ENCODE measurements at places on chromosomes 4 and X. TPM values are rescaled to one million over a fixed set of nuclear protein-coding genes. Genes with fewer than 3 reads are reported as not detected.

The MAOB gene
- 1.0 TPM for total RNA-seq

The CXCL3 gene
- total RNA-seq = not detected

The CNGA1 gene
- total RNA-seq = under 0.01 TPM

The TENM3 gene
- 29.7 TPM for total RNA-seq

The TECRL gene
- total RNA-seq = 27.1 TPM

The ETDB gene
- not detected for total RNA-seq

The TBC1D8B gene
- 8.4 TPM for total RNA-seq

The NKAP gene
- 4.2 TPM for total RNA-seq

The DCLK2 gene
- total RNA-seq = 7.3 TPM

The SYNPO2 gene
- total RNA-seq = 34.4 TPM

The ADGRL3 gene
- total RNA-seq = 59.0 TPM

The RHOXF2B gene
- not detected for total RNA-seq

The SPANXN4 gene
- total RNA-seq = not detected
